Stimulated activated CD4-positive, alpha-beta T cell treated with anti-CD3 and anti-CD28 coated beads, TNF-alpha, amount 100 ng/mL, for 48 hours (primary cell): ENCODE measurements at places on chromosomes 13 and 19.

- no peak for DNase-seq
These were observed 340.7 kb upstream of the HTR2A start for GRCh38 chr13:47237571-47237970.

DNA sequence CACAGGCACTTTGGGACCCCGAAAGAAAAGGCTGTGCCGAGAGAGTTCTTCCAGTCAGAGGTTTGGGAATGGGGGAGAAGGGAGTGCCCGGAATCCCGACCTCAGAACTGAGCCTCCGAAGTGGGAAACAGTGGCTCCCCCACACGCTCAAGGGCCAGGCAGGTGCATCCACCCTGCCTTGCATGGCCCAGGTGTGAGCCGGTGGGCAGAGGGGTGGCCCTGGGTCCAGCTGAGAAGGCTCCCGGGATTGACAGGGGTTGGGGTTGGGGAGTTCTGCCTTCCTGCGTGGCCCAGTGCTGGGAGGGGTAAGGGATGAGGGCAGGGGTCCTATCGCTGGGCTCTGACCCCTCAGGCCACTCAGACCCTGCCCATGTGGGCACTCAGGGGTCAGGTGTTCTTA is 163.5 kb upstream of the TUBA3C start:
- DNase-seq, result no peak

DNA sequence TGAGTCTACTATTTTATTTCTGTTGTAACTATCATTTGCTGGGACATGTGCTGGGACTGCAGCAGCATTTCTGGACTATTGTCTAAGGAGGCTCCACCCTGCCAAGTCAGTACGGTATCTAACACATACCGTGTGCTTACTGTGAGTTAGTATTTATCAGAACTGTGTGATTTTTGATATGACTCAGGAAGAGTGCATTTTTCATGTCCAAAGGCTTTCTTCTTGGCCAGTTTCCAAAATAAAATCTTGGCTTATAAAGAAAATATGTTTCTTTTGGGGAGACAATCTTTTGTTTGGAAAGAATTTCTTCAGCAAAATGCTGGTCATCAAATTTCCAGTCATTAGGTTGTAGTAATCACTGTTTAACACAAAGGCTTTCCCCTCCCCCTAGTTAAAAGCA is 11.6 kb downstream of the PARP4 start:
- no peak for DNase-seq

GRCh38 chr13:84208246-84208910 is 326.1 kb upstream of the SLITRK1 start:
- DNase-seq, result no peak

DNA sequence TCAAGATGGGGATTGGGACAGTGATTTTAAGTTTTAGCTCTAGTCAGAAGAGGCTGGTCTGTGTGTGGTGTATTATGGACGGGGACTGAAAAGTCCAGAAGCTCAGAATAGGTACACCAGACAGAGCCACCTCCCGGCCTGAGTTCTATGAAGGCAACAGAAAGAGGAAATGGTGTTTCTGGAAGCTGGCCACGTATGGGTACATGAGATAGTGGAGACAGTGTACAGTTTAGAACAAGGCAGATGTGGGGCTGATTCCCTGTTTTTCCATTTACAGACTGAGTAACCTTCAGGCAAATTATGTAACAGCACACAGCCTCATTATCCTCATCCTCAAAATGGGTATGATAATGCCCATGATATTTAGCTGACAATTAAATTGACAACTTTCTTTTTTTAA is 1.3 kb downstream of the ZNF175 start:
- no peak for DNase-seq

GRCh38 chr13:111005808-111006505 is 91.1 kb upstream of the ANKRD10 start:
- no peak for DNase-seq

DNA sequence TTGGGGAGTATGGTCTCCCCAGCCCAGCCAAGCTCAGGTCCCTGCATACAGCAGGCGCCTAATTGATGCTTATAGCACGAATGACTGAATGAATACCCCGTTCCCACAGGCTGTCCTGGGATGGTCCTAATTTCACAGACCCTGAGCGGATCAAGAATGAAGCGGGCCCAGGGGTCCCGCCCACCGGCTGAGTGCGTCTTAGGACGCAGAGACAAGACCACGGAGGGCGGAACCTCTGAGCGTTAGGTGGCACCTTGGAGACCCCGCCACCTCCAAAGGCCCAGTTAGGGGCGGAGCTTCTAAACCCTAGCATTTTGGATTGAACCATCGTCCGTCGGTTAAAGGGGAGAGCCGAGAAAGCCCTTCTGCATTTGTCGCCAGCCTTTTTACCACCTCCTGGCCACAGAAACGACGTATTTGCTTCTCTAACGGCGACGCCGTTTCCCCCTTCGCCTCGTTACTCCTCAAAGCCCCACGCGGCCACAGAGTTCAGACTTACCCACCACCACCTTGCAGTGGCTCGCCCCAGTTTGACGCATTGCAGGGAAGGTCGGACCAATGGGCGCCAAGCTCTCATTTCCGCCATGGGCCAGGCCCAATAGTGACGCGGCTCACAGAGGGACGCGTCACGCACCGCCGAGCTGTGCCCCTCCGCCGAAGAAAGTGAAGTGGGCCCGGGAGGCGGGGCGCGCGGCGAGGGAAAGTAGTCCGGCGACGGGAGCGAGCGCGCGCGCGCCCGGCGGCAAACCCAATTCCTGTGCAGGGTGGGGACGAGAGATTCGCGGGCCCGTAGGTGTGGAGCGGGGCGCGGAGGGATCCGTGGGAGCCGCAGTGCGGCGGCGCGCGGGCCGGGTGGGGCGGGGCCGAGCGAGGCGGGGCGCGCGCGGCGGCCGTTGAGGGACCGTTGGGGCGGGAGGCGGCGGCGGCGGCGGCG is 479 bp upstream of the CALM3 start:
- DNase-seq, result peak; percentile 96

GRCh38 chr13:111610081-111610480 is 289.6 kb downstream of the TEX29 start:
- DNase-seq, result no peak
